ENCODE measurements at places on chromosomes 3 and 15. TPM values are rescaled to one million over a fixed set of nuclear protein-coding genes. Genes with fewer than 3 reads are reported as not detected.
A peak's percentile ranks its signal among the peaks of the same experiment; 100 is the strongest.

- no peaks in the 10 kb centered on the region for H3K4me1 ChIP-seq
- H3K27ac ChIP-seq, result no peak overlapping the region
- DNase-seq, result no peak
- no peak overlapping the region for H3K4me3 ChIP-seq
- no peaks in the 10 kb centered on the region for H3K27me3 ChIP-seq
Observed at GRCh38 chr15:40430271-40430805, 10.4 kb upstream of the BAHD1 start.

DNA sequence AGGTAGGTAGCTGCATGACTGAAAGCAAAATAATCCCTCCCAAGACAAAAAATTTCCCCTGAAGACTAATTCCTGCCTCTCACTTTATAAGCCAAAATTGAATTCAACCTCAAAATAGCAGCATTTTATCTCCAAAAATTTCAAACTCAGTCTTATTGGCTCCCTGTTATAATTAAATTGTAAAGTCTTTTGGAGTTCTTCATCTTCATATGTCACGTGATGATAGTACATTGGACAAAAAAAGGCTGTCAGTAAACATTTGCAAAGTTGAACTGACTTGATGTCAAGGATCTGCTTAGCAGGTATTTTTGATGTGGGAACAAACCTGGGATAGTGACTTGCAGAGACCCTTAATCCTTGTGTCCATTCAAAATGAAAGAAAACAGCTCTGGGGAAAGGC is 98.4 kb upstream of the SPRED1 start:
- no peaks in the 10 kb centered on the region for H3K4me1 ChIP-seq
- no peak overlapping the region for H3K27ac ChIP-seq
- no peak overlapping the region for H3K4me3 ChIP-seq
- H3K36me3 ChIP-seq, result no peaks in the 10 kb centered on the region
- DNase-seq, result no peak

DNA sequence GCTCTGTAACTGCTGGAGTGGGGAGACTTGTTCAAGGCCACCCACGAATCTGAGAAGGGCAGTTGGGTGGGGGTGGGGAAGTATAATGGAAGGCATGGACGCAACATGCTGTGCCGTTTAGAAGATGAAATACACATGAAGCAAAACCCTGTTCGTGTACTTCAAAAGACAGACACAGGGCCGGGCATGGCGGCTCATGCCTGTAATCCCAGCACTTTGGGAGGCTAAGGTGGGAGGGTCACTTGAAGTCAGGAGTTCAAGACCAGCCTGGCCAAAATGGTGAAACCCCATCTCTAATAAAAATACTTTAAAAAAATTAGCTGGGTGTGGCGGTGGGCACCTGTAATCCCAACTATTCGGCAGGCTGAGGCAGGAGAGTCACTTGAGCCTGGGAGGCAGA is 36.9 kb upstream of the SFMBT1 start:
- no peak overlapping the region for H3K27ac ChIP-seq
- H3K27me3 ChIP-seq, result no peaks in the 10 kb centered on the region
- H3K4me1 ChIP-seq, result peaks cover 2% of the 10 kb centered on the region
- H3K4me3 ChIP-seq, result no peak overlapping the region
- no peaks in the 10 kb centered on the region for H3K36me3 ChIP-seq
- DNase-seq, result no peak

DNA sequence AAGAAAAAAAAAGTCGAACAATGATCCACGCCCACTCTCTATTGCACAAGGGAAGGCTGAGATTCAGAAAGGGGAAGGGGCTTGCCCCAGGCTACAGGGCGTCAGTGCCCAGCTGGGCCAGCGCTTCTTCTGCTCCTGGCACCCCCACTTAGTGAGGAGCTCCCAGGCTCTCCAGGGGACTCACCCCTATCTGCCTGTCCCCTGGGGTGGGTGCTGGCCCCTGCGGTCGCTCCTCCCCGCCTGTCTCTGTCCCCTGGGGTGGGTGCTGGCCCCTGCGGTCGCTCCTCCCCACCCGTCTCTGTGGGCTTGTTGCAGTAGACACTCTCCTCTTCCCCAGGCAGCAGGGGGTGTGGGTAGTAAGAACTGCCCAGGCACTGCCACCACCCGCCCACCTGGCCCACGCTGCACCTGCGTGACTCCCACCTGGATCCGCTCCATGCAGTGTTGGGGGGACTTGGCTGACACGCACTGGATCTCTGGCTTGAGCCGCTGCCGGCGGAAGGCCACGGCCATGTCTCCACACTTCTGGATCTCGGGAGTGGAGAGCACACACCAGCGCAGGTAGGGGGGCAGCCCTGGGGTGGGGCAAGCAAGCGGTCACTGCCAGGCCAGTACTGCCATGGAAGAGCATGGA is 14.6 kb downstream of the MELTF start:
- no peak for DNase-seq
- H3K36me3 ChIP-seq, result no peaks in the 10 kb centered on the region
- no peak overlapping the region for H3K4me3 ChIP-seq
- no peaks in the 10 kb centered on the region for H3K4me1 ChIP-seq
- no peak overlapping the region for H3K27ac ChIP-seq

DNA sequence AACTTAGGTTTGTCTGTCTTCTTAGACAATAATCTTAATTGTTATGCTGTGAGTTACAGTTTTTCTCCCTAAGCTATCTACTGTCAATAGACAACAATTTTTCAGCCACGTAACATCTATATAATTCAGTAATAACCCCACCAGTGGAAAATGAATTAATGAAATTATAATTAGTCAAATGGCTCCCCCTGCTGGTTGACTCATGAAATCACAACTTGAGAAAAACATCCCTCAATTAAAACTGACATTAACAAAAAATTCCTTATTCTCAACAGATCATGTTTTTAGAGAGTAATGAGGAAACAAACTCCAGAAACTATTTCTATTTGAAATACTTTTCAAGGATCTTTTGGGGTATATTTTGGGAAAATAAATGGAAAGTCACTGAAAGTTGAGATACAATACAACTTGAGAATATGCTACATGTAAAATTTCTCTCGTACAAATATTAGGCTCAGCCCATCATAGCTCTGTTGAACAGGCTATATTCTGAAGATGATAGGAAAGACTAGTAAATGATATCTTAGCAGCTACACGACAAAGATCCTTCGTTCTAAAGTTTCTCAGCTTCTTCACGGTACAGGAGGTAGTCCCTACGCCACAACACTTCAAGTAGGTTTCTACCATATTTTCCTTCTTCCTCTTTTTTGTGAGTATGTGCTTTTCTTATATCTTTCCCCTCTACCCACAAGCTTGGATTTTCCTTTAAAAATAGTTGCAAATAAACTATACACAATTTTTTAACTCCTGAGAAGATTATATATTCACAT is 20.7 kb downstream of the PPP1R2 start:
- no peaks in the 10 kb centered on the region for H3K27me3 ChIP-seq
- H3K27ac ChIP-seq, result peak overlapping the region; percentile 30
- peaks cover 37% of the 10 kb centered on the region for H3K4me1 ChIP-seq
- H3K36me3 ChIP-seq, result peaks cover 28% of the 10 kb centered on the region
- DNase-seq, result no peak

Gene NR1I2
- 0.39 TPM for total RNA-seq

- no peaks in the 10 kb centered on the region for H3K36me3 ChIP-seq
- DNase-seq, result no peak
- H3K27me3 ChIP-seq, result no peaks in the 10 kb centered on the region
- no peak overlapping the region for H3K27ac ChIP-seq
Observed at GRCh38 chr15:51579012-51579411, 43.6 kb downstream of the DMXL2 start.

Gene LTK
- 0.34 TPM for total RNA-seq

GRCh38 chr3:187536185-187536584 is 134.0 kb downstream of the SST start:
- no peak for DNase-seq
- peaks cover 11% of the 10 kb centered on the region for H3K27me3 ChIP-seq

Gene KIF15
- total RNA-seq, result 45.1 TPM

Gene UTS2B
- total RNA-seq, result not detected

DNA sequence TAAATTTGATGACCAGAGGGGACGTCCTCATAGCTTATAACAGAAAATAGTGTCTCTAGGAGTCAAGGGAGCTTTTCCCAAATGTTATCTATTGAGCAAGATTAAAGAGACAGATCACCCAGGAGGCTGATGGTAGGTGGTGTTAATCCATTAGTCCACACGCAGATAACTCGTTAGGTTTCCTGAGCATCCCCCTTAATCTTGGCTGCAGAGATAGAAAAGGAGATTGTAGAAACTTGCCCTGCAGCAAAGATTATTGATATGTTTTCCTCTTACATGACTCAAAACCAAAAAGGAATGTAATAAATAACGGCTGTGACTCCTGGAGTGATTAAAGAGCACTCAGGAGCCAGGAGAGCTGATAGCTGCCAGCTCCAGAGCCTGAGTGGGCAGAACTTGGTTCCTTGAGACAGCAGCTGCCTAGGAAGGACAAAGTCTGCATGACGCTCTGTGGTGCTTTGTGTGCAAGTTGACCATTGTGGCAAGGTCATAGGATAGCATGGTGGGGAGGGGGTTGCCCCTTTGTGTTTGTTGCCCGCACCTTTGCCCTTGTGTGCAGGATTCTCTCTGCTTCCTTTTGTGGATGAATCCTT is 234.8 kb downstream of the PTPRG start:
- no peak overlapping the region for H3K27ac ChIP-seq
- no peaks in the 10 kb centered on the region for H3K4me1 ChIP-seq
- no peak for DNase-seq
- no peaks in the 10 kb centered on the region for H3K27me3 ChIP-seq
- H3K4me3 ChIP-seq, result no peak overlapping the region
- H3K36me3 ChIP-seq, result no peaks in the 10 kb centered on the region

- H3K36me3 ChIP-seq, result no peaks in the 10 kb centered on the region
- H3K27me3 ChIP-seq, result peaks cover 7% of the 10 kb centered on the region
- no peak overlapping the region for H3K27ac ChIP-seq
Observed at GRCh38 chr3:10467904-10468612, 37.3 kb downstream of the ATP2B2 start.

DNA sequence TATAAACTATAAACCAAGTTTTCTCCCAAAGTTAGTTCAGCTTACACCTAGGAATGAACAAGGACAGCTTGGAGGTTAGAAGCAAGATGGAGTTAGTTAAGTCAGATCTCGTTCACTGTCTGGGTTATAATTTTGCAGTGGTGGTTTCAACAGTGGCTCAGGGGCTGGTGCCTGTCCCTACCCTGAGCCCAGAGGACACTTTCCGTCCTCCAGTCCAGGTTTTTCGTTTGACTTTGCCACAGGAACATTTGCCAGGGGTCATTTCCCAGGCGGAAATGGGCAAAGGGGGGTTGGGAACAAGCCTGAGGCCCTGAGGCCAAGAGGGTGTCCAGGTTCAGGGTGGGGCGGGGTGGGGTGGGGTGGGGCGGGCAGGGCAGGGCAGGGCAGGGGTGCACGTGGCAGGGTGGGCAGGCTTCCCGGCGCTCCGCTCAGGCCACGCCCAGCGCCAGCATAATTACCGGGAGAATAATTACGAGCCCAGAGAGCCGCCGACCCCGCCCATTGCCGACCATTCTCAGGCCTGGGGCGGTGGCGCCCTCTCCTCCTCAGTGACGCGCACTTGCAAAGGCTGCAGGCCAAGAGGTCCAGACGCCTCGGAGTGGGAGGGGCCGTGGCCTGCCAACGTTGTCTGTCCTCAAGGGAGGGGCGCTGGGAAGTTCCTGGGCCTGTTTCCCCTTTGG is 70.4 kb downstream of the KLF13 start:
- no peak overlapping the region for H3K4me3 ChIP-seq
- H3K36me3 ChIP-seq, result no peaks in the 10 kb centered on the region
- no peaks in the 10 kb centered on the region for H3K27me3 ChIP-seq
- H3K27ac ChIP-seq, result no peak overlapping the region
- DNase-seq, result no peak

DNA sequence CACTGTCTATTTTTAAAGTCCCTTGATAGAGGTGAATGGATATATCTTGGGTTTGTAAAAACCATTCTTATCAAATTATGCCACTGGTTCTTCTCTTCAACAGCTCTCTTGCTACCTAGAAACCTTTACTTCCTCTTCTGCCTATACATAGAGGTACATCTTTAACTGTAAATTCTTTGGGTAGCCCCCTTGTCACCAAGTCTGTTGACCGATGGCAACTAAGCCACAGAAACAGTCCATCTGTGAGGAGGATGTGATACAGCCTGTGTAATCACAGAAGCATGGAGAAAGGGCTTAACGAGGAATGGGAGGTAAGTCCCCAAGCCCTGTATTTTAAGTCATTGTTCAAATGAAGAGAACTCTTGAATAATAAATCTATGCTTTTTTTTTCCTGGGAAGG is 246.5 kb upstream of the MDFIC2 start:
- no peak overlapping the region for H3K27ac ChIP-seq
- no peak overlapping the region for H3K4me3 ChIP-seq
- H3K36me3 ChIP-seq, result peaks cover 2% of the 10 kb centered on the region
- no peaks in the 10 kb centered on the region for H3K4me1 ChIP-seq

GRCh38 chr15:75073197-75073596 is 49.8 kb downstream of the PPCDC start:
- H3K36me3 ChIP-seq, result peaks cover 5% of the 10 kb centered on the region
- peaks cover 3% of the 10 kb centered on the region for H3K27me3 ChIP-seq
- H3K27ac ChIP-seq, result no peak overlapping the region
- H3K4me3 ChIP-seq, result no peak overlapping the region

GRCh38 chr3:48656061-48656840 is 6.4 kb downstream of the CELSR3 start:
- peaks cover 5% of the 10 kb centered on the region for H3K4me1 ChIP-seq
- peak overlapping the region; percentile 84 for H3K27ac ChIP-seq
- no peaks in the 10 kb centered on the region for H3K36me3 ChIP-seq
- DNase-seq, result peak; percentile 93
- peaks cover 2% of the 10 kb centered on the region for H3K27me3 ChIP-seq
- H3K4me3 ChIP-seq, result peak overlapping the region; percentile 79

GRCh38 chr15:64004587-64004986 is 41.7 kb downstream of the DAPK2 start:
- no peaks in the 10 kb centered on the region for H3K27me3 ChIP-seq
- no peak overlapping the region for H3K27ac ChIP-seq
- H3K36me3 ChIP-seq, result no peaks in the 10 kb centered on the region
- no peak for DNase-seq

GRCh38 chr3:27521179-27521871 is 37.1 kb upstream of the SLC4A7 start:
- no peak overlapping the region for H3K27ac ChIP-seq
- no peak overlapping the region for H3K4me3 ChIP-seq
- H3K27me3 ChIP-seq, result no peaks in the 10 kb centered on the region
- H3K4me1 ChIP-seq, result peaks cover 8% of the 10 kb centered on the region

DNA sequence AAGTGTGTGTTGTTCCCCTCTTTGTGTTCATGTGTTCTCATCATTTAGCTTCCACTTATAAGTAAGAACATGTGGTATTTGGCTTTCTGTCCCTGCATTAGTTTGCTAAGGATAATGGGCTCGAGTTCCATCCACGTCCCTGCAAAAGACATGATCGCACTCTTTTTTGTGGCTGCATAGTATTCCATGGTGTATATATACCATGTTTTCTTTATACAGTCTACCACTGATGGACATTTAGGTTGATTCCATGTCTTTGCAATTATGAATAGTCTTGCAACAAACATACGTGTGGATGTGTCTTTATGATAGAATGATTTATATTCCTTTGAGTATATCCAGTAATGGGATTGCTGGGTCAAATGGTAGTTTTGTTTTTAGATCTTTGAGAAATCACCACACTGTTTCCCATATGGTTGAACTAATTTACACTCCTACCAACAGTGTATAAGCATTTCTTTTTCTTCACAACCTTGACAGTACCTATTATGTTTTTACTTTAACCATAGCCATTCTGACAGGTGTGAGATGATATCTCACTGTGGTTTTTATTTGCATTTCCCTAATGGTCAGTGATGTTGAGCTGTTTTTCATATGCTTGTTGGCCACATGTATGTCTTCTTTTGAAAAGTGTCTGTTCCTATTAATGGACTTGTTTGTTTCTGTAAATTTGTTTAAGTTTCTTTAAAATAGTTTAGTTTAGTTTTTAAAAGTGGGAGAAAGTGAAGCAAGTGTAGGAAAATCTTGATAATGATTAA is 21.9 kb upstream of the SLC30A4 start:
- H3K4me1 ChIP-seq, result no peaks in the 10 kb centered on the region
- no peak overlapping the region for H3K4me3 ChIP-seq
- no peaks in the 10 kb centered on the region for H3K27me3 ChIP-seq
- H3K36me3 ChIP-seq, result no peaks in the 10 kb centered on the region
- DNase-seq, result no peak

Gene DUT
- total RNA-seq, result 518 TPM

Data from activated CD4-positive, alpha-beta memory T cell treated with anti-CD3 and anti-CD28 coated beads for 36 hours (primary cell).